ENCODE measurements at places on chromosomes 12 and 14.

DNA sequence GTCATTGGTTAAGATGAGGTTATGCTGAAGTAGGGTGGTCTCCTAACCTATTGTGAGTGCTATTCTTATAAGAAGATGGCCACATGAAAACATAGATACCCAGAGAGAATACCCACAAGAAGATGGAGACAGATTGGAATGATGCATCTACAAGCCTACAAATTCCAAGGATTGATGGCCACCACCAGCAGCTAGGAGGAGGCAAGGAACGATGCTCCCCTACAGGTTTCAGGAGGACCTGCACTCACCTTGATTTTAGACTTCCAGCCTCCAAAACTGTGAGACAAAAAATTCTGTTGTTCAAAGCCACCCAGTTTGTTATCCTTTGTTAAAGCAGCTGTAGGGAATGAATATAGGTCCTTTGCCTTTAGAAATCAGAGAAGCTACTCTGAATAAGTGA, 227.4 kb downstream of the NEDD1 start:
- no peak for DNase-seq

- DNase-seq: no peak
These were observed 194.8 kb downstream of the SLC41A2 start for GRCh38 chr12:104763168-104763805.

GRCh38 chr12:132329036-132329719, at the start of gene GALNT9:
TSS of gene GALNT9 (minus strand) at chr12:132329589. CDS start at chr12:132329203, 386 bp downstream.
- DNase-seq: no peak

DNA sequence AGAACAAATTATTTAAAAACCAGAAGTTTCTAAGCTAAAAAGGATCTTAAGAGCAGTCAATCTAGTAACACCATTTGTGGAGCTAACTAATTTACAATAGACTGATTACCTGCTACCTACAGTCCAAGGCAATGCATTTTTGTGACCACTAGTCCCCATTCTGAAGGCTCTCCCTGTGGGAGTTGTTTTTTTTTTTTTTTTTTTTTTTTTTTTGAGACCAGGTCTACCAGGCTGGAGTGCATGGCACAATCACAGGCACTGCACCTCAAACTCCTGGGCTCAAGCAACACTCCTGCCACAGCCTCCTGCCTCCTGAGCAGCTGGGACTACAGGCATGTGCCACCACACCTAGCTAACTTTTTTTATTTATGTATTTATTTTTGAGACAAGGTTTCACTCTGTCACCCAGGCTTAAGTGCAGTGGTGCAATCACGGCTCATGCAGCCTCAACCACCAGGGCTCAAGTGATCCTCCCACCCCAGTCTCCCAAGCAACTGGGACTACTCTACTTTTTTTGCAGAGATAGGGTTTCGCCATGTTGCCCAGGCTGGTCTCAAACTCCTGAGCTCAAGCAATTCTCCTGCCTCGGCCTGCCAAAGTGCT, 3.9 kb downstream of the GNPTAB start:
- no peak for DNase-seq

- DNase-seq: no peak
These were observed 213.9 kb upstream of the FKBP4 start for GRCh38 chr12:2580821-2581220.

GRCh38 chr12:71683633-71684032, 2.2 kb upstream of the TMEM19 start:
- no peak for DNase-seq

DNA sequence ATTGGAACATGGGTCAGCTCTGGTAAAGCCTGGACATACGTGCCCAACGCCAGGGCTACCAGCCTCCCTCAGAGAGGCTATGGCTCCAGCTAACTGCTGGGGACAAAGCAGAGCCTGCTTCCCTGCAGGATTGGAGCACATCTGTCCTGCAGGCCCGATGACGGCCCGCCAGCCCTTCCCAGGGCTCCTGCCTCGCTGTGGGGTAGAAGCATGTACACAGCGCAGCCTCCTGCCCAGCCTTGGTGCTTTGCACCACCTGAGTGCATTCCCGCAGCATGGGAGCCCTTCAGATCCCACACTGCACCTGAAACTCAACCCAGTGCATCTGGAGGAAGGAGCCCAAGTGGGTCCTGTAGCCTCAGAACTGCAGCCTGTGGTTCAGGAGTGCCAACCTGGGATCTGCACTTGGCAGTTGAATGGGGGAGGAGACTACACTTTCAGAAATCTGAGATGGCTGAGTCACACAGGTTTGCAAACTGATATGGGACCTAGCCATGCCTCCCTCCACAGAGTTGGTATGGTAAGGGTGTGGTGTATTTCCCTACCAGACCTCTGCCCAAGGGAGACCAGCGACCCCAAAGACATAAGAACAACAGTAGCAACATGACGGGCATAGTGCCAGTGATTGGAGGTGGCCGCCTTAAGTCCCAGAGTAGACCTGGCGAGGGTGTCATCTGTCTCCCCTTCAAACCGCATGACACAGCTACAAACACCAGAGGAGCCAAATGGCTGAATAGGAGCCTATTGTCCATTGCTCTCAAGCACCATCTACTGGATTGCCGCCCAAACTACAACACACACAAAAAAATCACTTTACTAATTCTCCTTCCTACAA, 273.9 kb upstream of the MIS18BP1 start:
- DNase-seq: no peak

- DNase-seq: no peak
These were observed 140.0 kb upstream of the PRICKLE1 start for GRCh38 chr12:42729535-42729900.

- DNase-seq: no peak
These were observed 42.9 kb downstream of the DUSP6 start for GRCh38 chr12:89309440-89309802.

GRCh38 chr12:53677016-53677799, 1.3 kb upstream of the ATP5MC2 start:
- DNase-seq: no peak

DNA sequence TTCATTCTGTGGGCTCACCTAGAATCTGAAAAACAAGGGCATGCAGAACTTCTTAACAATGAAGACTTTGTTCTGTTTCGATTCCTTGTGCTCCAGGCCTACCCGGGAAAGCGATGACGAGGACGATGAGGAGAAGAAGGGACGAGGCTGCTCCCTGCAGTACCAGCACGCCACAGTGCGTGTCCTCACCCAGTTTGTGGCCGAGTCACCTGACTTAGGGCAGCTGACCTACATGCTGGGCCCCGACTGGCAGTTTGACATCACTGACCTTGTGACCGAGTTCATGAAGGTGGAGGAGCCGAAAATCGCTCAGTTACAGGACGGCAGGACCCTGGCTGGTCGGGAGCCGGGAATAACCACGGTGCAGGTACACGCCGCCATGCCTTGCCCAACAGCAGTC, 585.4 kb downstream of the AACS start:
- DNase-seq: no peak

GRCh38 chr12:92796650-92797049, 93.9 kb downstream of the PLEKHG7 start:
- no peak for DNase-seq

DNA sequence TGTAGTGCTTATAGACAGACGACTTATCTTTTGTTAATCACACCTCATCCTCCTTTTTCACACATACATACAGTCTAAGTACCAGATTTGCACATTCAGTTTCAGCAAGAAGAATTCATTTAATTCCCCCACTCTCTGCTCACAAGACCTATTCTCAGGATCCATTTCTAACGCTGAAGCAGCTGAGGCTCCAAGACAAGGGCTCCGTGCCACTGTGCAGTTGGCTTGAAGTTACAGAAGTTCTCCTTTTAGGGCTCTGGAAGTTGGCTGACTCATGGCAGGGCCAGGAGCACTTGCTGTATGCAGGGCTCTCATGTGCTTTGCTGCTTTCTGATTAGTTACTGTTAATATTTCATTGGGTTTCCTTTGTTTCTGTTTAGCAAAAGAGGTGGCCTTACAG, 1566.9 kb upstream of the TMEM132C start:
- DNase-seq: no peak

DNA sequence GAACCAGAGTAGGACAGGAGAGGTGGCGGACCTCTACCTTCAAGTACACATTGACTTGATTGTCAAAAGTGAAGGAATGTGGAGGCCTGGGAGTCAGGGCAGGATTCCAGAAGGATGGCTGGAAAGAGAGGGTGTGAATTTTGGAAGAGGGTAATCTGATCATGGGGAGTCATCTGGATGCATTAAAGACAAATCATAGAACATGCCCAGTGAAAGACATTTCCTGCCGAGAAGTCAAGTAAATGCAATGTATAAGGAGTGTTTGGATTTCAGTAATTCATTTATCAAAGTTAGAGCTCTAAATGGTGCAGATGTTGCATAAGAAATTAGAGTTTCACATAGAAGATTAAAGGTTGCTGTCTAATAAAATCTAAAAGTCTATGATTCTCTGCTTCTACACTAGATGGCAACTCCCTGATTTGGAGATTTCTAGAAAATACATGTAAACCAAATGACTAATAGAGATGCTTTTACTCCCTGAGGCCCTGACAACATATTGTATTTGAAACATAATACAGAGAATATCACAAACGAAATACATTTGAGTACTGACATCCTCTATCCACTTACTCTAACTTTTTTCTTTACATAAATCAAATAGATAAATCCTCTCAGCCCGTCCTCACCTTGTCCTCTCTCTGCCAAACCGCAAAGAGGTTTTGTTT, 91.3 kb downstream of the KCNA5 start:
- no peak for DNase-seq

- no peak for DNase-seq
These were observed 58.1 kb downstream of the PLEKHG3 start for GRCh38 chr14:64762044-64763034.

DNA sequence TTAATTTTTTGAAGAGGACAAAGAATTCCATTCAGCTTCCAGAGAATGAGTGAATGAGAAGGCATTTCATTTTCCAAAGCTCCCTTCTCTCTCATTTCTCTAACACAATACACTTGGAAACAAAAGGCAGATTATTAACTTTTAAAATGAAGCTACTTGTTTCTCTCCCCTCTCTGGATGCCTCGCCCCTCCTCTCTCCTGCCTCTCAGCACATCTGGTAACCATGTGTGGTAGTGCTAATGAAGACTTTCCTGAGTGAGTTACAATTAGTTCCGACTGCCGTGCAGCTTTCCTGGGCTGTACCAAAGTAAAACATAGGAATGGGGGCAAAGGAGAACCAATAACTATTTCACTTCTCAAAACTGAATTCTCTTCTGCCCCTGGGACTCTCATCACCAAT, 84.7 kb upstream of the SOX5 start:
- DNase-seq: no peak

GRCh38 chr12:19215115-19215514, 85.6 kb downstream of the PLEKHA5 start:
- DNase-seq: no peak

- no peak for DNase-seq
These were observed 59.1 kb downstream of the TBC1D30 start for GRCh38 chr12:64883264-64884163.

GRCh38 chr14:59107819-59108218, 80.6 kb upstream of the DAAM1 start:
- no peak for DNase-seq

DNA sequence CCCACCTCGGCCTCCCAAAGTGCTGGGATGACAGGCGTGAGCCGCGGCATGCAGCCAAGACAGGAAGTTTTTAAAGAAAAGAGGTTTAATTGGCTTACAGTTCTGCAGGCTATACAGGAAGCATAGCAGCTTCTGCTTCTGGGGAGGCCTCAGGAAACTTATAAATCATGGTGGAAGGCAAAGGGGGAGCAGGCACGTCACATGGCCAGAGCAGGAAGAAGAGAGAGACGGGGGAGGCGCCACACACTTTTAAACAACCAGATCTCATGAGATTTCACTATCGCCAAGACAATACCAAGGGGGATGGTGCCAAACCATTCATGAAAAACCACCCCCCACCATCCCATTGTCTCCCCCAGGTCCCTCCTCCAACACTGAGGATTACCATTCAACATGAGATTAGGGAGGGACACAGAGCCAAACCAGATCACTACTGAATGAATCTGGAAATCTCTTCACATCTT, 14.1 kb downstream of the CCDC63 start:
- no peak for DNase-seq

GRCh38 chr14:49221316-49221715, 364.9 kb downstream of the RPS29 start:
- DNase-seq: no peak

DNA sequence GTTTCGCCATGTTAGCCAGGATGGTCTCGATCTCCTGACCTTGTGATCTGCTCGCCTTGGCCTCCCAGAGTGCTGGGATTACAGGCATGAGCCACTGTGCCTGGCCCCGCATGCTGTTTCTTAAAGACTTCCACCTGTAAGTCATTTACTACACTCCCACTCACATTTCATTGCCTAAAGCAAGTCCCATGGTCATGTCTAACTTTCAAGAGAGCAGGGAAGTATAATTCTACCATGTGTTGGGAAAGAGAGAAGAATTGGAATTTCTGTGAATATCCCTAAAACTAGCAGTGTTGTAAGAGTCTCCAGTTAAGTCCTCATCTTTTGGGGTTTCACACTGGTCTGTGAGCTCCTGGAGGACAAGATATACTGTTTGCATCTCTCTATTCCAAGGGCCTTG, 139.7 kb downstream of the EMP1 start:
- DNase-seq: no peak

GRCh38 chr12:89453121-89453978, 71.2 kb downstream of the GALNT4 start:
- no peak for DNase-seq

DNA sequence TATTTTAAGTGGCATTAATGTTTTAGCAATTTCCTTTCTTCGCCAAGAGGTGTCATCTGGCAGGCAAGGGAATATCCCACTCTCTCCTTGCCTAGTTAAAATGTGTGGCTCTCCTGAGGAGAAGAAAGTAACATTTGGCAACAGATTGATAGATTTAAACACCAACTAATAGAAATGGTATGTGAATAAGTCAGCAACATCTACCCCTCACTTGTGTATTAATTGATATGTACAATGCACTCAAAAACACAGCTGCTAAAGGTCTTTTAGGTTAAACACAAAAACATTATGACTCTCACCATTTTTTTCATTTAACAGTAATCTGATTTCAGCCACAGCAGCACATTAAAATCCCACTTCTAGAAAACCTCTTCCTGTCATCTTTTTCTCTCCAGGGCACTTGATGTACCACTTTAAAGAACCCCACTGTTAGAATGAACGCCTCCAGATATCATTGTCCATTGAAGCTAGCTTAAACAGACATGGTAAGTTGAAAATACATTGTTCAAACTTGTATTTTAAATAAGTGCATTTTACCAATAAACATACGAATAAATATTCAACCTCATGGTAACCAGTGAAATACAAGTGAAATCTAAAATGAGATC, 151.7 kb downstream of the RPAP3 start:
- DNase-seq: no peak

GRCh38 chr14:100674897-100675619, 51.6 kb upstream of the DLK1 start:
- no peak for DNase-seq

GRCh38 chr14:65229748-65230728, 127.7 kb upstream of the MAX start:
- no peak for DNase-seq

Measured in memory B cell (primary cell).